ENCODE measurements at places on chromosomes 2 and 18.
A peak's percentile ranks its signal among the peaks of the same experiment; 100 is the strongest.

- no peak for DNase-seq
Measured at GRCh38 chr2:128513961-128514283, 195.3 kb upstream of the HS6ST1 start.

- DNase-seq = no peak
Measured at GRCh38 chr2:128549094-128549493, 230.4 kb upstream of the HS6ST1 start.

DNA sequence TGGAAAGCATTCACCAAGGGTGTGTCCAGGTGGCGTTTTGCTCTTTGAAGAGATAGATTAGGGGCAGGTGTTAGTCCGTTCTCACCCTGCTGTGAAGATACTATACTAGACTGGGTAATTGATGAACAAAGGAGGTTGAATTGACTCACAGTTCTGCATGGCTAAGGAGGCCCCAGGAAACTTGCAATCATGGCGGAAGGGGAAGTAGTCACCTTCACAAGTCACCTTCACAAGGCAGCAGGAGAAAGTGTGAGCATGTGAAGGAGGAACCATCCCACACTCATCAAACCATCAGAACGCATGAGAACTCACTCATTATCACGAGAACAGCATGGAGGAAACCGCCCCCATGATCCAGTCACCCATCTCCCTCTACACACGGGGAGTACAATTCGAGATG lies 135.7 kb upstream of the NFATC1 start:
- no peak for DNase-seq

- DNase-seq = peak; percentile 20
Measured at GRCh38 chr2:189585226-189585756, 4.7 kb upstream of the SLC40A1 start.

DNA sequence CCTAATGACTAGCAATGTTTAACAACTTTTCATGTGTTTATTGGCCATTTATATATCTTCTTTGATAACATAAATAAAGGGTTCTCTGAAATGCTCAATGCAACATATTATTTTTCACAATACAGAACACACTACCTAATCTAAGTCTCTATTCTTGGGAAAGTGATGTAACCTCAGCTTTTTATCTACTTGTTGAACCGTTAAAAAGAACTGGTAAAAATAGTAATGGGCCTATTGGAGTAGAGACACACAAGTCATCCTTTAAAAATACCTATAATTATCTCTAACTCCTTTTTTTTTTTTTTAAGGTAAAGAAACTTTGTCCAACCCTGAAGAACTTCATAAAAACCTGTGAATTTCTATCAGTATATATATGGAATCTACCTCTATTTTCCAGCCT lies 1067.7 kb upstream of the CELF4 start:
- DNase-seq = no peak

DNA sequence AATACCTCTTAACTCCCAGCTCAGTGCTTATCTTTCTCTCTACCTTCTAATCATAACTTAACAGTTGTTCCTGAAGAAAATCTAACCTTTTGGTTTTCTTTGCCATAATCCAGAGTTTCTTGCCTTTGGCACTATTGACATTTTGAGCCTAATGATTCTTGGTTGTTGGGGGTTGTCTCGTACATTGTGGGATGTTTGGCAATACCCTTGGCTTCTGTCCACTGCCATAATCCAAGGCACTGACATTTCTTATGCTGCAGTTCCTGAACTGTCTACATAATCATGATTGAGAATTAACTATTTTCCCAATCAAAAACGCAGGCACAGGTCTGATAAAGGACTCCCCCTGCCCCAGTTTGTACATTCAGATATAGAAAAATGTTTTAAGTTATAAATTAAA lies 203.2 kb upstream of the MEX3C start:
- DNase-seq = no peak

- DNase-seq = no peak
Measured at GRCh38 chr18:14086458-14087231, 45.6 kb downstream of the ZNF519 start.

- DNase-seq = no peak
Measured at GRCh38 chr18:51278045-51278649, 80.7 kb upstream of the MEX3C start.

- no peak for DNase-seq
Measured at GRCh38 chr18:6059551-6059950, 164.2 kb upstream of the TMEM200C start.

GRCh38 chr18:12255626-12256026 lies 1.5 kb downstream of the CIDEA start:
- DNase-seq = no peak

- no peak for DNase-seq
Measured at GRCh38 chr2:32559136-32559535, 68.7 kb upstream of the TTC27 start.

GRCh38 chr2:172693037-172693436 lies 42.6 kb upstream of the RAPGEF4 start:
- DNase-seq = peak; percentile 95

- no peak for DNase-seq
Measured at GRCh38 chr2:240857039-240858008, 11.3 kb upstream of the AGXT start.

GRCh38 chr2:29042561-29043075 lies 31.7 kb downstream of the PCARE start:
- no peak for DNase-seq

DNA sequence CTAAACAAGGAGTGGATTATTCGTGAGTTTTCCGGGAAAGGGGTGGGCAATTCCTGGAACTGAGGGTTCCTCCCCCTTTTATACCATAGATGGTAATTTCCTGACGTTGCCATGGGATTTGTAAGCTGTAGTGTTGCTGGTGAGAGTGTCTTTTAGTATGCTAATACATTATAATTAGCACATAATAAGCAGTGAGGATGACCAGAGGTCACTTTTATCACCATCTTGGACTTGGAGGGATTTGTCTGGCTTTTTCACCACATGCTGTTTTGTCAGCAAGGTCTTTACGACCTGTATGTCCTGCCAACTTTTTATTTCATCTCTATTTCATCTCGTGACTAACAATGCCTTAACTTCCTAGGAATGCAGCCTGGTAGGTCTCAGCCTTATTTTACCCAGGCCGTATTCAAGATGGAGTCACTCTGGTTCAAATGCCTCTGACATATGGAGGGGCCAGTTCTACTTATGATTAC lies 124.8 kb upstream of the B3GNT2 start:
- DNase-seq = no peak

GRCh38 chr2:112614201-112614840 lies 29.9 kb downstream of the CHCHD5 start:
- no peak for DNase-seq

GRCh38 chr2:18833941-18834340 lies 244.6 kb upstream of the NT5C1B start:
- no peak for DNase-seq

DNA sequence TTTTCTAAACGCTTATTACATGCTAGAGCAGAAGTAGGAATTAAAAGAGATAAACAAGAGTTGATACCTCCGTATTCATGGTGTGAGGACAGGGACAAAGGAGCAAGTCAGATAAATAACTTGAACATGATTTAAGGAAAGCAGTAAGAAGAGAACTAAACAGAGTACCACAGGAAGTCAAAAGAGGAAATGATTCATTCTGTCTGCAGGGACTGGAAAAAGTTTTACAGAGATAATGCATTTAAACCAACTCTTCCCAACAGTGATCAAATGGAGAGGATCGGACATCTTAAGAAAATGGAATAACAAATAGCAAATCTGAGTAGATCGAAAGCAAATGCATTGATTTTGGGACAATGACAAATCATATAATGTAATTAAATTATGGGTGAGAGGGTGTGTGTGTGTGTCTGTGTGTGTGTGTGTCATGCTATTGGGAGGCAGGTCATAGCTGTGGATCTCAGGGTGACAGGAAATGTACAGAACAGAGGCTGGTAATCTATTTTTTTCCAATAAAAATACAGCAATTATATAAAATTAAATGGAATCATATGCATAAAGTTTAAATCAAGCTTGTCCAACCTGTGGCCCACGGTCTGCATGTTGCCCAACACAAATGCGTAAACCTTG lies 113.4 kb downstream of the MC4R start:
- no peak for DNase-seq

- DNase-seq = peak; percentile 18
Measured at GRCh38 chr18:27750014-27750413, 426.9 kb downstream of the CDH2 start.

DNA sequence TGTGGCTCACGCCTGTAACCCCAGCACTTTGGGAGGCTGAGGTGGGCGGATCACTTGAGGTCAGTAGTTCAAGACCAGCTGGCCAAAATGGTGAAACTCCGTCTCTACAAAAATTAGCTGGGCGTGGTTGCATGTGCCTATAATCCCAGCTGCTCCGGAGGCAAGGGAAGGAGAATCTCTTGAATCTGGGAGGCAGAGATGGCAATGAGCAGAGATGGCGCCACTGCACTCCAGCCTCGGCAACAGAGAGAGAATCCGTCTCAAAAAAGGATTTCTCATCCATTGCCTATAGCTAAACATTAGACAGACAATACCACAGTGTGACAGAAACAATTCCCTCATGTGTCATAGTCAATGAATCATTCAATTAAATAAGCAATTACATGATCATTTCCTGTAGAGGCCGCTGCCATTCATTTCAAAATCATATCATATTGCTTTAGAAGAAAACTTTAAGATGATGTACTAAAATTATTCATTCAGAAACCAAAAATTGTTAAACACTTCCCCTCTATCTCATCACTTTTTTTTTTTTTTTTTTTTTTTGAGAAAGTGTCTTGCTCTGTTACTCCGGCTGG lies 69.5 kb upstream of the TGIF1 start:
- peak; percentile 41 for DNase-seq

DNA sequence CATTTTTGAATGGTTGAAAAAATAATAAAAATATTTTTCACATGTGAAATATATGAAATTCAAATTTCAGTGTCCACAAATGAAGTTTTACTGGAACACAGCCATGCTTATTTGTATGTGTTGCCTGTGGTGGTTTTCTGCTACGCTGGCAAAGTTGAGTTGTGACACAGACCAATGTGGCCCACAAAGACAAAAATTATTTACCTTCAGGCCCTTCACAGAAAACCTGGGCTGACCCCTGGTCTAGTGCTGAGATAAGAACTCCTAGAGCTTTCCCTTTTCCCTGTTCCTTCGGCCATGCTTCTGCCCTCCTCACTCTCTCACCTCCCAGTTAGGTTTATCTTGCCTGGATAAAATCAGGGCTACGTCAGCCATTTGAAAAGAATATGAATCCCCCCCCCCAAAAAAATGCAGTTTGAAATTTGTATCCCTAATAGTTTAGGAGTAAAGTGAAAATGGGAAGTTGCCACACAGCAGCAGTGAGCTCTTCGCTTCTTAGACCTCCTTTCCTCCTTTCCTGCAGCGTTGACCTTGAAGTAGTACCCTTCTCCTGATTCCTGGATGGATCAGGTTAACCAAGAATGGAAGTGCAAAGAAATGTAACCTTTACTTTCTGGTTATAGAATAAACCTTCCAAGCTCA lies 91.0 kb downstream of the LIMS1 start:
- DNase-seq = no peak

DNA sequence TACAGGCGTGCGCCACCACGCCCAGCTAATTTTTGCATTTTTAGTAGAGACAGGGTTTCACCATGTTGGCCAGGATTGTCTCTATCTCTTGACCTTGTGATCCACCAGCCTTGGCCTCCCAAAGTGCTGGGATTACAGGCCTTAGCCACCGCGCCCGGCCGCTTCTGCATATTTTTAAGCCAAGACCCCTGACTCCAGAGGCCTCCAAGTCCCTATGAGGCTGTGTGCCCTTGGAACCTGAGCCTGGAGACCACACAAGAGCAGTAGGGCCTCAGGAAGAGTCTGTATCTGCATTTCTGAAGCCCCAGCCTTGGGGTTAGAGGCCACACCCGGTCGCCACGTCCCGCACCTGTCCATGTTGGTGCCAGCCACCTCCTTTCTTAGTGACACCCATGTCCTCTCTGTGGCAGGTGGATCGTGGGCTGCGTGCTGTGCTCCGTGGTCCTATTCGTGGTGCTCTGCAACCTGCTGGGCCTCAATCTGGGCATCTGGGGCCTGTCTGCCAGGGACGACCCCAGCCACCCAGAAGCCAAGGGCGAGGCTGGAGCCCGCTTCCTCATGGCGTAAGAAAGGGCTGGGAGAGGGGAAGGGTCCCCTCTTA lies 5.3 kb downstream of the PROM2 start:
- no peak for DNase-seq

GRCh38 chr2:37456479-37456878 lies 112.0 kb downstream of the QPCT start:
- DNase-seq = no peak

GRCh38 chr2:109337221-109337620 lies 208.2 kb downstream of the SH3RF3 start:
- DNase-seq = no peak

- no peak for DNase-seq
Measured at GRCh38 chr2:60331115-60331809, 222.2 kb downstream of the BCL11A start.

DNA sequence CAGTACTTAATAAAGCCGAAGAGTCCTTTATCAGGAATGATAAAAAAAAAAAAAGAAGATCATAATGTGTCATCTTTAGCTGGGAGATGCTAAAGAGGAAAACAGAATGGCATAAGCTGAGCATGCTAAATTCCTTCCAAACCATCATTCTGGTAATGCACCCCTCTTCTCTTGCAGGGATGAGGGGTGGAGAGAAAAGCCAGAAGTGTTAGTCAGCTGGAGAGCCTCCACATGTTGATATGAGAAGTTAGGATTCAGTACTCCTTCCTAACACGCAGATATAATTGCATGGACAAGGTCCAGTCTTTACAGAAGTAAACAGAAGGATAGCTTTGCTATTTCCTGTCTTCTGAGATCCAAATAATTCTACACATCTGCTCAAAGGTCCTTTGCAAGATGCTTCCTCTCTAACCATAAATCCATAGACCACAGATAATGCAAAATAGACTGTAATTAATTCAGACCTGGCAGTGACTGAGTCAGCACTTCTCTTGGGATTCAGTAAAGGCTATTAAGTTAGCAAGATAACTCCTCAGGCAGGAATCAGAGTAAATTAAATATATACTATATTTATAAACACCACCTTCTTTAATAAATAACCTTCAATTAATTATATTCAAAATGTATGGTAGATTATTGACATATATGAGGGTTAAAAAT lies 930.0 kb upstream of the KLHL29 start:
- no peak for DNase-seq

DNA sequence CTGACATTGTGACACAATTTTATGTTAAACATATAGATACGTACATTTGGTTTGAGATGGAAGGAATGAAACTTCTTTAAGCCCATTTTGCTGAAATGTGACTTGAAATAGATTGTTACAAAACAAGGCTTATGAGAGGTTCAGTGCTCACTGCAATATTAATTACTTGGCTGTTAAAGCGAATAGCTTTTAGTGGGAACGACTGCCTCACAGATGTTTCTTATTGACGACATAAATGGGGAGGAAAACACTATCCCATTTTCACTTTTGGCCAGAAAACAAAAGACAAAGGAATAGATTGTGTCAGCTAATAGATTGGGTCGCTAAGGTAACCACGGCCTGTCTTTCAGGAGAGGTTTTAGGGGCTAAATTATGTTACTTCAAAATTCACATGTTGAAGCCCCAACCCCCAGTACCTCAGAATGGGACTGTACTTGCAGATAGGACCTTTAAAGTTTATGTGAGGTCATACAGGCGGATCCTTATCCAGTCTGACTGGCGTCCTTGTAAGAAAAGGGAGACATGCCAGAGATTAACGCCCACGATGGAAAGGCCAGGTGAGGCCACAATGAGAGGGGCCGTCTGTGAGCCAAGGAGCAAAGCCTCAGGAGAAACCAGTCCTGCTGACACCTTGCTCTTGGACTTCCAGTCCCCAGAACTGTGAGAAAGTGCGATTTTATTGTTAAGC lies 10.8 kb downstream of the INPP1 start:
- DNase-seq = peak; percentile 37
